Caki2 (cell line): ENCODE measurements at places on chromosomes 3 and 15.

DNA sequence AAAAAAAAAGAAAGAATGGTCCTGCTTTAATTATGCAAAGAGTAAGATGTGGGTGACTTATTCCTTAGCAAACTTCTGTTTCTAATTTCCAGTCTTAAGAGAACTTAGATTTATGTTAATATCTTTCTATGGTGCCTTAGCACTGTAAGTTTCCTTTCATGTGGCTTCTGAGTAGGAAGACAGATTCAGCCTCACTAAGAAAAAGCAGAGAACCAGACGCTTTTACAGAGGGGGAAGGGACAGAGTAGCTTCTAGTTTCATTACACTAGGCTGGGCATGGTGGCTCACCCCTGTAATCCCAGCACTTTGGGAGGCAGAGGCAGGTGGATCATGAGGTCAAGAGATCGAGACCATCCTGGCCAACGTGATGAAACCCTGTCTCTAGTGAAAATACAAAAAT, 95.0 kb downstream of the DHX30 start:
- no peak for DNase-seq

GRCh38 chr3:45337839-45338470, 50.4 kb upstream of the LARS2 start:
- DNase-seq: no peak

DNA sequence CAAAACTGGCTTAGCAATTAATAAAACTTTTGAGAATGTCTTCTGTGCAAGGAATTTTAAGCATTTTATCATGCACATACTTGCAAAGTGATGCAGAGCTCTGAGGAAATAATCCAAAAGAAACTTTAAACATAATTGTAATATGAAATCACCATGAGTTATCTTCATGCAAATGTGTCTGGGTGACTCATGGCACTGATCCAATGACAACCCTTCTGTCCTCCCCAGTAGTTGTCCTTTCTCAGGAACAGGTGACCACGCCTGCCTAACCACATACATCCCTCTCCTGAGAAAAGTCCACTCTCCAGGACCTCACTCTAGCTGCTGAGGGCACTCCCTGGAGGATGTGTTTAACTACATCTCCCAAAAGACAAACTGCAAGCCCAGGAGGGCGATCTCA, 530.6 kb upstream of the IL12A start:
- DNase-seq: peak; percentile 97

DNA sequence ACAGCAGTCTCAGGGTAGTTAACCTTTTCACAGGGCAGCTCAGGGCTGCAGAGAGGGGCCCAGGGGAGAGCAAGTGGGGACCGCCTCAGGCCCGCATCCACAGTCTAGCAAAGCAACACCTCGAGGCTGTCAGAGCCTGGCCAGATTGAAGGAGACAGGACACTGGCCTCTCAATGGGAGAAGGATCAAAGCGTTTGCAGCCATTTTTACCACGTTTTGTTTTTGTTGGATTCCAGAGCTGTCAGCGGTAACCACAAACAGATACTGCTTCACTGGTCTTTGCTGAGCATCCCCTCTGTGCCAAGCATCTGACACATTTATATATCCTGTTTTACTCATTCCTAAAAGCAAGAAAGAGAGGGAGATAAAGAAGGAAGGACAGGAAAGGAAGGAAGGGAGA, 153.8 kb downstream of the SHQ1 start:
- peak; percentile 4 for DNase-seq

DNA sequence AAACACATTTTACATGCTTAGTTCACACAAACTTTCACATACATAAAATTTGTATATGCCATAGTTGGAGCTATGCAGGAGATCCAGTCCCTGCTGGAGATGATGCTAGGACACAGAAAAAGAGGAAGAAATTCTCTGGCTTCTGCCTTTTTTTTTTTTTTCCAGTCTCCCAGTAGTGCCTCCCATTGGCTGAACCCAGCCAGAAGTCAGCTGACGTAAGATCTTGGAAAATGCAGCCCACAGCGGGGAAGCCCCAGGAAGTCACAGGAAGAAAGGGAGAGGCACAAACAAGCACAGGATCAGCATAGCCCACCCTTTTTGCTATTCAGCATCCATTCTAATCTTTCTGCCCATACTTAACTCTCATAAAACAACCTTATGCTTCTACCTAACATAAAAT, 38.5 kb downstream of the SCN11A start:
- no peak for DNase-seq

GRCh38 chr3:9448643-9449042, 51.2 kb downstream of the SETD5 start:
- DNase-seq: no peak

- no peak for DNase-seq
Observed at GRCh38 chr15:81387621-81388435, 13.8 kb upstream of the TMC3 start.

GRCh38 chr3:48504051-48504946, at the start of gene SHISA5:
Gene SHISA5, minus strand, starts transcription at chr3:48504174. Its CDS starts 80 bp downstream, at chr3:48504094.
- peak; percentile 12 for DNase-seq

- DNase-seq: no peak
Observed at GRCh38 chr3:165491487-165491886, 295.3 kb upstream of the SLITRK3 start.

DNA sequence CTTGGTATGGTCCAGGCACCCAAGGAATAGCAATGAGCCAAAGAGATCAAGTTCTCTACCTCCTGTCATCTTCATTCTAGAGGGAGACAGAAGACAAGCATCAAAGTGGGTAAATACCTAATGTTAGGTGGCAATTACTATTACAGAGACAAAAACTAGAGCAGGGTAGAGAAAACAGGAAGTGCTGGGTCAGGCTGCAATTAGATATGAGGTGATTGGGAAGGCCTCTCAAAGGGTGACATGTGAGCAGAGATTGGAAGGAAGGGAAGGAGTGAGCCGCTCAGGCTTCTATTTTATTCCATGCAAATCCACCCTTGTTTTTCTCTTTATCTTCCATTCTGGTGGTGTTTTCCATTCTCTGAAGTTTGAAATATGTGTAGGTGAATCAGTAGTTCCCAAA, 37.4 kb downstream of the EBLN2 start:
- DNase-seq: no peak

DNA sequence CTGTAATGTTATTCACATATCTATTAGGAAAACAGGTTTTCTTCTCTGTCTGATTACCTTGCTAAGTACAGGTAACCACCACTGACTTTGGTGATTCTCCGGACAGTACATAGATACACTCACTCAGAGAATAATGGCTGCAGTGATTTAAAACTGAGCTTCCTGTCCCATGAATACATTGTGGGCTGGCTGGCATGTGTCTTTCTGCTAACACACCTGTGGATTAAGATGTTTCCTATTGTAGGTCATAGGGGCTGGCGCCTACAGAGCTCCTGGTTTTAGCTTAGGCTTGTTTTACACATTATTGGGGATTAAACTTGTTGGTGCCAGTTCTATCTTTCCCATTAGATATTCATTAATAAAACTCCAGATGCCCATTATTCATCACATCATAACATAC, 102.7 kb upstream of the MEIS2 start:
- no peak for DNase-seq

GRCh38 chr15:82047453-82048400, 1.9 kb upstream of the MEX3B start:
- peak; percentile 8 for DNase-seq

GRCh38 chr3:175238801-175239200, 379.7 kb downstream of the NAALADL2 start:
- no peak for DNase-seq

GRCh38 chr3:142676151-142676550, 47.7 kb upstream of the TRPC1 start:
- no peak for DNase-seq

- no peak for DNase-seq
Observed at GRCh38 chr3:45771166-45771775, 25.1 kb downstream of the SLC6A20 start.

GRCh38 chr15:91790836-91791235, 62.7 kb upstream of the SLCO3A1 start:
- peak; percentile 56 for DNase-seq

DNA sequence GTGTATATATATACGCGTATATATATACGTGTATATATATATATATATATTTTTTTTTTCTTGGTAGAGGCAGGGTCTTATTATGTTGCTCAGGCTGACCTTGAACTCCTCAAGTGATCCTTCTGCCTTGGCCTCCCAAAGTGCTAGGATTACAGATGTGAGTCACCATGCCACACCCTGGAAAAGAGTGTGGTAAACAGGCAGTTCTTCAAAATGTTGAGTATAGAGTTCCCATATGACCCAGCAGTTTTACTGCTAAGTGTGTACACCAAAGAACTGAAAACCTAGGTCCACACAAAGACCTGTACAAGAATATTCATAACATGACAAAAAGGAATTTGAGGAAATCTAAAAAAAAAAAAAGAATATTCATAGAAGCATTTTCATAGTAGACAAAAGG, 71.8 kb upstream of the GCNT3 start:
- no peak for DNase-seq

- no peak for DNase-seq
Observed at GRCh38 chr15:39100106-39100660, 480.7 kb upstream of the THBS1 start.

- DNase-seq: peak; percentile 3
Observed at GRCh38 chr3:106379251-106379750, 510.5 kb upstream of the CBLB start.

DNA sequence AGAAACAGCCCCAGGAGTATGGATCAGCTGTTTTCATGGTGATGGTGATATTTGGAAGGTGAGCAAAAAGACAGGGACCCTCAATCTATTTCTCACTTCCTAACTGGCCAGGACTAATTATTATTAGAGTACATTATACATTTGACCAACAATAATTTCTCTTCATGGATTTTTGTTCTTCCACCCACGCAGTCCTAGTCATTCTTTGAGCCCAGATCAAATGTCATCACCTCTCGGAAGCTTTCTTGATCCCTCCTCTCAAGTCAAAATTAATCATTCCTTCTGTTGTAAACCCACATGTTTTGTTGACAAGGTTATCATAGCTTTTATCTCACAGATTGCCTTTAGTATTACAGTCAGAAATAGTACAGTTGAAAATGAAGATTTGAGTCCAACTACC, 29.2 kb upstream of the PRICKLE2 start:
- DNase-seq: no peak

GRCh38 chr15:98966091-98966787, 41.4 kb downstream of the PGPEP1L start:
- no peak for DNase-seq

DNA sequence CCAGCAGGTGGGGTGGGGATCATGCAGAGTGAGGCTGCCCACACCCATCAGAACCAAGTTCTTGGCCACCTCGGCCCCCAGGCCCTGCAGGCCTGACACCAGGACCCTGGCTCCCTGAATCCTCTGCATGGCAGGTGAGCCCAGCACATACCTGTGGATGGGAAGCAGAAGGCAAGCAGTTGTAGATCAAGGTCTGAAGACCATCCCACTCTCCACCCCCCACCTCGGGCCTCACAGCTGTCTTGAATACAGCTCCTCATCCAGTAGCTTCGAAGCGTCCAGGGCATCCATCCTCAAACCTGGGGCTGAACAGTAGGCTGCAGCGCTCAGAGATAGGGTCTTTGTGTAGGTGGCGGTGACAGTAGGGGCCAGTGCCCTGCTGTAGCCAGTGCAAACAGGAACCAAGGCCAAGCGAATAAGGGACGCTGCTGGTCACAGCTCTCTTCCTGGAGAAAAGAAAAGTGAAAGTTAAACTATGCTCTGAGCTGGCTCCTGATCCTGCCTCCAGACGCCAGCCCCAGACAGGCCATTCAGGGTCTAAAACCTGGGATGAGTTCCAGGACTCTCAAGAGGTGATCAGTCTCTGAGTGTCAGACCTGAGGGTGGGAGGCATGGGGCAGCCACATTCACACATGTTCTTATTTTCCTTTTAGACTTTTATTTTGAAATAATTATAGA, at the start of gene UBA7:
Gene UBA7, minus strand, starts transcription at position 457 of the 678 bp plus-strand sequence. Its CDS starts 166 bp downstream, at position 291.
- DNase-seq: peak; percentile 30

DNA sequence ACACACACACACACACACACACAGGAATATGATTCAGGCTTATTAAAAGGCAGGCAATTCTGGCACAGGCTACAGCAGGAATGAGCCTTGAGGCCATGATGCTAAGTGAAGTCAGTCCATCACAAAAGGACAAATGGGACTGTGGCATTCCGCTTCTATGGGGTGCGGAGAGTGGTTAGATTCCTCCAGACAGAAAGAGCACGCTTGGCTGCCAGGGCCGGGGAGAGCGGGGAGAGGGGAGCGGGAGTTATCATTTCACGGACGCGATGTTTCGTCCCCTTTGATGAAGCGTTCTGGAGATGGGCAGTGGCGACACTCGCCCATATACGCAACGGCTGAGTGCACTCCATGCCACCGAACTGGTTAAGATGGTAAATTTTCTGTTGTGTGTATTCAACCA, 58.5 kb upstream of the FAM174B start:
- no peak for DNase-seq

DNA sequence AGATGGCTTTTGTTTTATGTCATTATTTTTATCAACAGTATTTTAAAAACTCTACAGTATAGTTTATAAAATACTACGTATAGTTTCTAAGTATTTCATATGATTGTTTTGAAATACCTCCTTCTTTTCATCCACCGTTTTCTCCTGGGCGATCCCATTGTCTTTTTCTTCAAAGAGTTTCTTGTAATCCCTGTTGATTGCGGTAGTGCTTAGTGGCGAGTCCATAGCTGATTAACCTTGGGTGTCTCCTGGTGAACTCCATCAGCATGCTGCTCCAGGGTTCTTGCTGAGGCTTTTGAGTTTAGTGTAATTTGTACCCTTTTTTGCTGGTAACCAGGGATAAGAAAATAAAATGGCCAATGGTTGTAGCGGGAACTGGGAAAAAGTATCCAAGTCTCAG, 3.6 kb downstream of the PIAS1 start:
- DNase-seq: no peak

DNA sequence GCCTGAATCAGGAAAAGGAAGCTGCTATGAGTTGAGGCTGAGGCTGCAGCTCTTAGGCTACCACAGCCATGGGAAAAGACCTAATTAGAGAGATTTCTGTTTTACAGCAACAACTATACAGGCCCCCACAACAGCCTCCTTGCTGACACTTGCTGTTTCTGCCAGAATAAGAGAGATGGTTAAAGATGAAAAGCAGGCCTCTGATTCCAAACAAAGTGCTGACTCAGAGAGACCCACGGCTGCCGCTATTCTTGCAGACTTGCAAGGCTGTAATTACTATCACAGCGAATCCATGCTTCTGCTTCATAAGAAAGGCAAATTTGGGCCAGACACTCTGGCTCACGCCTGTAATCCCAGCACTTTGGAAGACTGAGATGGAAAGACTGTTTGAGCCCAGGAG, 41.8 kb downstream of the MCF2L2 start:
- no peak for DNase-seq
